ENCODE measurements at places on chromosomes 5 and 9.
A peak's percentile ranks its signal among the peaks of the same experiment; 100 is the strongest.

GRCh38 chr5:88495810-88496209, 227.2 kb upstream of the TMEM161B start:
- no peak for DNase-seq

GRCh38 chr9:79962836-79963235, 391.1 kb downstream of the TLE4 start:
- no peak for DNase-seq

GRCh38 chr9:93096131-93096802, at the start of gene CARD19:
CARD19 (plus strand) TSS chr9:93096217; CDS start chr9:93096346, 129 bp downstream.
- DNase-seq, result no peak

DNA sequence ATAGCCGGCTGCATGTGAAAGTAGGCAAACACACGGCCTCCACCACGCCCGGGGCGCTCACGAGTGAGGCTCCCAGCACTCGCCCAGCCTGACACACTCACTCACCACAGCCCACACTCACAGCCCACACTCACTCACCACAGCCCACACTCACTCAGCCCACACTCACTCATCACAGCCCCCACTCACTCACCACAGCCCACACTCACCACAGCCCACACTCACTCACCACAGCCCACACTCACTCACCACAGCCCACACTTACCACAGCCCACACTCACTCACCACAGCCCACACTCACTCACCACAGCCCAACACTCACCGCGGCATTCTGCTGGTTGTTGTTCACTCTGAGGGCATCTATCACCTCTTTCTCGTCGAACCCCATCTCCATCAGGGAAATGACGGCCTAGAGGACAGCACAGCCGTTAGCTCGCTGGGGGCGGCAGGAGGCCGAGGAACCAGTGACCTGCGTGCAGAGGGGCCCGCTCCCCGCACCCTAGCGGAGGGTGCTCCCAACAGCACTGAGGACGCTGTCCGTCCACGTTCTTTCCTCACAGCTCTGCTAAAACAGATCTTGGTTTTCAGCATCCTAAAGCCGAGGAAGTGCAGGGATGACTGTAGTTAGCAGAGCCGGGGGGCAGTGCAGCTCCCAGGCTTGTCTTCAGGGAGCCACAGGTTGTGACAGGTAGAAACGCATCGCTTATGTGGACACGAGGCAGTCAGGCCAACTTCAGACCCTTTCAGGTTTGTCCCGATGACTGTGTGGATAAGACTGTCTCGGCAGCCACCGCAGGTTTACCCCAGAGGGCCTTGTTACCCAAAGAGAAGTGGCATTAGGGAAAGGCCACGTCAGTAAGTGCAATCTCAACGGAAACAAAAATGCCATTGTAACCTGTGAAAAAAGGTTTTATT, 21.6 kb downstream of the UBAC1 start:
- DNase-seq, result no peak

- no peak for DNase-seq
Measured at GRCh38 chr5:170861917-170862766, at the start of gene RANBP17. RANBP17 (plus strand) TSS chr5:170862018.

DNA sequence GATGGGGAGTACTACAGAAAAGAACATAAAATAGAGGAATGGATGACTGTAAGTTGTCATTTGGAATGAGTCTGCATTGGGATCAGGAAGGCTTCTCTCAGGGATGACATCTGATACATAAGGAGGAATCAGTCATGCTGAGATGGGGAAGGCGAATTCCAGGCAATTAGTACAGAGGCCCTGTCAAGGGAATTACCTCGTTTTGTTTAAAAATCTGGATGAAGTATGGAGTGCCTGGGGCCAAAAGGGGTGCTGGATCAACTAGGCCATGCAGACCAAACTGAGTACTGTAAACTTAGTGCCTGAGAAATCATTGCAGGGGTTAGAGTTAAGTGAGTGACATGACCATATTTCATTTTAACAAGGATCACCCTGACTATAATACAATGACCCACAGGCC, 30.5 kb downstream of the JAKMIP2 start:
- DNase-seq, result no peak

DNA sequence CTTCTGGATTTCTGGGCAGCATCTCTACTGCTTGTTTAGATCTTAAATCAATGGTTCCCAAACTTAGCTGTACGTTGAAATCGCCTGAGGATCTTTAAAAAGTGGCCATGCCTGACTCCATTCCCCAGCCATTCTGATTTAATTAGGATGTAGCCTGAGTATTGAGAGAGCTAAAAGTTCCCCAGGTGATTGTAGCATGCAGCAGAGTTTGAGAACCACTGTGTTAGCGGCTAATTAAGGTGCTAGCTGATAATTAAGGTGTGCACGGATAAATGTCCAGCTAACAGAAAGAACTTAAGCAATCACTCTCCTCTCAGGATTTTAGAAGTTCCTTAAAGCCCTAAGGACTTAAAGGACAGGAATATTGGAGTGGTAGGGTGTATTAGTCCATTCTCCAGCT, 89.1 kb downstream of the NMUR2 start:
- DNase-seq, result no peak

DNA sequence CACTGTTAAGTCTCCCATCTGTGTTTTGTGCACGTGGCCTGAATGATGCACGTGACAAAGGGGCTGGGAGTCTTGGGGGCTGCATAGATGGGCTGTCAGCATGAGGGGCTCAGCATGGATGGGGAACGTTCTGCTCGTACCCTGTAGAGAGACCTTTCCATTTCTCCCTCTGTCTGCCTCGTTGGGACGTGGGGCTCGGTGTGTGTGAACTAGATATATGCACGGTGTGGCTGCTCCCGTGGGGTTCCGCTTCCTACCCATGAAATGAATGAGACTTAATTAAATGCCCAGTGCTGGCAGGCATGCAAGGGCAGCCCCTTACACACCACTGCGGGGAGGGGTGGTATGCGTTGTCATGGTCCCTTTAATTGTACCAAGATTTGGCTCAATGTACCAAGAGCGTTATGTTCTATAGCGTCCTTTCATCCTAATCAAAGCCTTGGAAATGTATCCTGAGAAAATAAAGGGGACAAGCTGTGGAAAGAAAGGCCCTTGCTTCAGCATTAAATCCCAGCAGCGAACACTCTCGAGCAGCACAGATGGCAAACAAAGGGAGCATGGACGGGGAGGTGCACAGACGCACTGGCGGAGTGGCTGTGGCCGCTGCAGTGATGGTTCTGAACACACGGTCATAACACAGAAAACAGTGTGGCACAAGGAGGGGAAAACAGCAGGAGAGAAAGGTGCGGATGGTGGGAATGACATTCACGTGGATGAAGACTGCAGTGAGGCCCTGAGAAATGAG, 66.8 kb downstream of the RASGEF1C start:
- DNase-seq, result no peak

DNA sequence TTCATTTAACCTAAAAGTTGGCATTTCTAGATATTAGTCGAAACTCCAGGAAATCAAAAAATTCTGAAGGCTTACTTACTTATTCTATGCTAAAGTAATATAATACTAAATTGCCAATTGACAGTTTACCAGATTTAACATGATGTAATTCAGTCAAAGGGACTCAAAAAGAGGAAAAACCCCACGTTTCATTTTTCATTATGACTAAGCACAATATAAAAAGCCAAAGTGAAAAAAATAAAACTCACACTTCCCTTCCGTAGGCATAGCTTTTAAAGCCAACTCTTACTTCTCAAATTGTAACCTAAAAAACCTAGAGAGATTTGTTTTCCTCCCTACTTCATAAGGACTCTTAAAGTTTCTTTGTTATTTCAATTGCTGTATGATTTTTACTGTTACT, 146.6 kb downstream of the RAPGEF6 start:
- DNase-seq, result no peak

GRCh38 chr9:33452828-33453271, 5.5 kb upstream of the AQP3 start:
- no peak for DNase-seq

DNA sequence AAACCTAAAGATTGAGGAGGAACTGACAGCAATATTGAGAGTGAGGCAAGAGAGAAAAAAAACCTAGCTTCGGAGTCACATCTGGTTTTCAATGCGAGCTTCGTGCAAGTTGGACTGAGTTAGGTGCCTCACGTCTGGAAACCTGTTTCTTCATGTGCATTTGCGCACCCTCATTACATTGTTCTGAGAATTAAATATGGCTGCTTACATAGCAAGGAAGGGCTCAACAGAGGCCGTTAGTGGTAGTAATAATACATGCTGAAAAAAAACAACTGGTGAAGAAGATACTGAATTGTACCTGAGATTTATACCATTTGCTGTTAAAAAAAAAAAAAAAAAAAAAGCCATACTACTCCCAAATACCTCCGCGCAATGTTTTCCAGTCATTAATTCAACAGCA, 18.6 kb downstream of the DNAJA1 start:
- DNase-seq, result no peak

- no peak for DNase-seq
Measured at GRCh38 chr5:773517-774264, 10.8 kb downstream of the ZDHHC11B start.

GRCh38 chr5:143898381-143898780, 86.4 kb downstream of the HMHB1 start:
- no peak for DNase-seq

GRCh38 chr5:10111571-10111970, 138.1 kb downstream of the ATPSCKMT start:
- DNase-seq, result no peak

GRCh38 chr5:145937432-145938250, 1.3 kb downstream of the SH3RF2 start:
- DNase-seq, result no peak

DNA sequence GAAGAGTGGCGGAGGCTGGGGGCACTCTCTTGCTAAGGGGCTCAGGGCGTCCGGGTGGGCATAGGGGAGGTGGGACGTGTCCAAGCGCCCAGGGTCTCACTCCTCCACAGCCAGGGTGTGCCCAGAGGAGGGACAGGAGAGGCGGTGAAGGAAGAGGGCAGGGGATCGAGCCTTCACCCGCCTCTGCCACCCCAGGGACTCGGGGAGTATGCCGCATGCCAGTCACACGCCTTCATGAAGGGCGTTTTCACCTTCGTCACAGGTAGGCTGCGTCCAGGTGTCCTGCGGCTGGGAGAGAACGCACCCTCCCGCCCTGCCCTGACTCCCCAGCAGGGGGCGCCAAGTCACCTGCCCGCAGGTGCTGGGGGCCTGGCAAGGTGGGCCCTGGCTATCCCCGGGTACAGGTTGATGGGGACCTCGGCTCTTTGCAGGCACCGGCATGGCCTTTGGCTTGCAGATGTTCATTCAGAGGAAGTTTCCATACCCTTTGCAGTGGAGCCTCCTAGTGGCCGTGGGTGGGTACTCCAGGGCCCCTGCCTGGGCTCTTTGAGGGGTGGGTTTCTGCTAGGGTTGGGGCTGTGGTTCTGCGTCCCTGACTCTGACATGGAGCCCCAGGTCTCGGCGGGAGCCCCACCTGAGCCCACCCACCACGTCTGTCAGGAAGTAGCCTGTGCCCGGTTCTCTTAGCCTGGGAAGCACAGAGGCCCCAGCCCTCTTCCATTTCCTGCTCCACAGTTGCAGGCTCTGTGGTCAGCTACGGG, 552 bp downstream of the TMEM141 start:
- DNase-seq, result peak; percentile 51

DNA sequence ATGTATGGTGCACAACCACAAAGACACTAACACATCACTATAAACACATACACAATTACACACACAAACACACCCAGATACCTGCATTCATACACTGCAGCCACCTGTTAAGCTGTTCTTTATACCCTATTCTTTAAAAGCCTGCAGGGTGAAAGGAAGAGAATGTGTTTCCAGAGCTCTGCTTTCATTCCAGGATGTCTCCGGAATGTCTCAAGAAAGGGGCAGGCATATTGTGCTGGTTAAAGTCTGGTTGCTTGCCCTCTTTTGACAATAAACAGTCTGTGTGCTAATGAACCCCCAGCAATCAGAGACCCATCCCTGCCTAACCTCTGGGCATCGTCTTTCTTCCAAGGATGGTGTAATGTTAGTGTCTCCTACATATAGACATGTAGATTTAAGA, 181.6 kb downstream of the EPB41L4A start:
- DNase-seq, result no peak

GRCh38 chr9:134655101-134655500, 13.5 kb downstream of the COL5A1 start:
- DNase-seq, result no peak

DNA sequence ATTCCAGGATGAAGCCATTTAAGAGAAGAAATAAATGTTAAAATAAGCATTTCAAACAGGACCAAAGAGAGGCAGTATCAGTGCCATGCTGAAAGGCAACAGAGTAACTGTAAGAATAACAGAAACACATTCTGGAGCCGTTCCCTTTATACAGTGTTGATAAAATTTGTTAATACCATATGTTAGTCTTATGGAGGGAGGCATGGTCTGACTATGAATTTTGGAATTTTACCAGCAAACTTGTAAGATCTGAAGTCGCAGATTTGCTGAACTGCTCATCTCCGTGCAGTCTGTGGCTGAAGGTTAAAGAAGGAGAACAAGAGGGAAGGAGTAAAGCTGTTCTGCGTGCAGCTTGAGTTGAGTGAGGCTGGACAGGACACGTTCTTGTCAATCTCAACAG, 508.4 kb downstream of the NFIB start:
- no peak for DNase-seq

GRCh38 chr9:36997414-36997813, 36.7 kb downstream of the PAX5 start:
- DNase-seq, result no peak

GRCh38 chr5:107964722-107965121, 294.0 kb upstream of the EFNA5 start:
- DNase-seq, result no peak

DNA sequence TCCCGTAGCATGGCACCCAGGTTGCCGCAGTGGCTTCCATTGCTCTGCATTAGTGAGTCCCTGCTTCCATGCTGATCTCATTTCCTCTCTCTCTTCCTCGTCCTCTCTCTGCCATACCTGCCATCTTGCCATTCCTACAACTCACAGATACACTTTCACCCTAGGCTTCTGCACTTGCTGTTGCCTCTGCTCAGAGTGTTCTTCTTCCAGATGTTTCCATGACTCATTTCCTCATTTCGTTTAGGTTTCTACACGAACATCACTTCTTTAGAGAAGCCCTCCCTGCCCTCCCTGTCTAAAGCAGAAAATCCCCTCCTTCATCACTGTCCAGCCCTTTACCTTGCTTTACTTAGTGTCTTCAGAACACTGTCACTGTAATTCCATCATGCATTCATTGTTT, 115.2 kb upstream of the WWC1 start:
- no peak for DNase-seq

DNA sequence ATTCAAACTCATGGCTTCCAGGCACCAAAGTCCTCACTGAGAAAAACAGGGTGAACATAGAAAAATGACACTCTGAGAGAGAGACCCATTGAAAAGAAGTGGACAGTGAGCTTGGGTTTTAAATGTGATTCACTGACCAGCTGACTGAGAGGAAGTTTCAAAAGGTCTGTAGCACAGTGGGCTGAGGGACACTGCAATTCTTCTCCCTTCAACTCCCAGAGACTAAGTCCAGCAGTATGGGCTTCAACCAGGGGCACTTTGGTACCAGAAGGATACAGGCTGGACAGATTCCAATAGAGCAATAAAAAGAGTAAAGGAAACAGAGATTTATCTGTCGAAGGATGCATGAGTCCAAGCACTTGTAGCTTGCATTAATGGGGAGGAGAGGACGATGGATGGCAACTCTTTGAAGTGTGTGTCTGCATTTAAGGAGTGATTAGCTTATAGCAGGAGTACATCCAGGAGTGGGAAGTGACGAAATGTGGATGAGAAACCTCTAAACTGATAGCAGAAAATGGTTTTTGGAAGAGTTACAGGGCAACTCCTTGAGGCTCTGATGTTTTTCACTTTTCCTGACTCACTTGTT, 117.0 kb upstream of the ANKRD55 start:
- no peak for DNase-seq
